NCI-H446 (cell line): ENCODE measurements at places on chromosomes 2 and 18.
A peak's percentile ranks its signal among the peaks of the same experiment; 100 is the strongest.

DNA sequence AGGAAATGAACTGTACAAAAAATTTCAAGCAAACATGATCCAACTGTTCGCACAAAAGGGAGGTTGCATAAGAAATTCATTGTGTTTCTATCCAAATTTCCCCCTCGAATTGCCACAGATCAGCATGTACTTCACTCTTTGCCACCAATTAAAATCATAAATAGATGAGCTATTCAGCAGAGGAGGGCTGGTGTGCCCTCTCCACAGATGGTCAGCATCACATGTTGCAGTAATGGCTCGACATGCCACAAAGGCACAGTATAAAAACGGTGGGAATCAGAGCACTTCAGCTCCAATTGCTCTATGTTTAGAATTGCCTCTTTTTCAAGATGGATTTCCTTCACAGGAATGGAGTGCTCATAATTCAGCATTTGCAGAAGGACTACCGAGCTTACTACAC lies at the start of gene G6PC2:
TSS of gene G6PC2 (plus strand) at position 289 of the 400 bp plus-strand sequence. CDS start at position 330, 41 bp downstream.
- peak; percentile 20 for DNase-seq

- DNase-seq: no peak
These were observed 204.0 kb downstream of the ARL4C start for GRCh38 chr2:234292962-234293243.

DNA sequence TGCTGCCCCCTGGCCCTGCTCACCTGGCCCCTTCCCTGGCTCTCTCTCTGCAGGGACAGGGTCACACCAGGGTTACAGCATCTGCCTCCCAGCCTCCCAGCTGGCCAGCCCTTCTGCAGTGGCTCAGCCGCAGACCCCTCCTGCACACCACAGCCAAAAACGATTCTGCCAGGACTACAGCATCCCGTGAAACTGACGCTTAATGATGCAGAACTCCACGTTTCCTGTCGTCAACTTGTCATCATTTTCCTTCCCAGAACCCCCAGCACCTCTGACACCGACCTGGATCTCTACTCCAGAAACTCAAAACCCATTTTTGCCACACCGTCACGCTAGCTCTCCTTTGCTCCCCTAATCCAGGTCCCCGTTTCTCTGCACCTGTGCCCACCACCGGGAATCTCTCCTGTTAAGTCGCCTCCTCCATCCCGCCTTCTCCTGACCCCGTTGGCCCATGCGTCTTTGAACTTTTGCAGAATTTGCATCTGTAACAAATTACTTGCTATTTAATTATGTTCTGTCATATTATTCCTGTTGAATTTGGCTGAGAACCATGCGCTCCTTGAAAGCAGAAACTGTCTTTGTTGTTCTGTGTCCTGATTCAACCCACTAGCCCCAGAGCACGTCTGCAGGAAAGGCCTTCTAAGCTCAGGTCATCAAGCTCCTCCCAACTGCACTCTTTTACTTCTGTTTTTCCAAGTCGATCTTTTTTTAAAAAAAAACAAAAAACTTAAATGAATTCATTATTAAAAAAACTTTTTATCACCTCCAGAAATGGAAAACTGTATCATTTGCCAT lies 173.2 kb upstream of the COPS8 start:
- no peak for DNase-seq

- DNase-seq: no peak
These were observed 50.8 kb downstream of the RTTN start for GRCh38 chr18:70154591-70155194.

- peak; percentile 73 for DNase-seq
These were observed at the start of gene CDK5R2 for GRCh38 chr2:218959141-218959731. Gene CDK5R2, plus strand, starts transcription at chr2:218959666. Its CDS starts 155 bp downstream, at chr2:218959821.

DNA sequence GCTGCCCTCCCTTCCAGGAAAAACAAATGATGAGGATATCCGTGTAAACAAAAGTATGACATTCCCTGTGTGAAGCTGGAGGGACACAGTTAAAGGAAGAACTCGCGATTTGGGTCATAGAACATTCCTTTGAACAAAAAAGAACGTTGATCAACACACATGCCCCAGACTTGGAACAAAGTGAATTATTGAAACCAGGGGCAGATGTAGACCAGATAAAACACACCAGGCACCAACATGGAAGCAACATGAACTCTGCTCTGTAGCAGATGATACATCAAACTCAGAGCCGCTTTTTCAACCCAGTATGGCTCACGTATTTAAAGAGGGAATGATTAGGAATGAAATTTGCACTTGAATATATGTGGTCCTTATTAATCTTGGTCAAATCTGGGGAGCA lies 206.5 kb downstream of the TMEM182 start:
- DNase-seq: no peak

GRCh38 chr2:147711031-147711430 lies 133.8 kb upstream of the ACVR2A start:
- no peak for DNase-seq

DNA sequence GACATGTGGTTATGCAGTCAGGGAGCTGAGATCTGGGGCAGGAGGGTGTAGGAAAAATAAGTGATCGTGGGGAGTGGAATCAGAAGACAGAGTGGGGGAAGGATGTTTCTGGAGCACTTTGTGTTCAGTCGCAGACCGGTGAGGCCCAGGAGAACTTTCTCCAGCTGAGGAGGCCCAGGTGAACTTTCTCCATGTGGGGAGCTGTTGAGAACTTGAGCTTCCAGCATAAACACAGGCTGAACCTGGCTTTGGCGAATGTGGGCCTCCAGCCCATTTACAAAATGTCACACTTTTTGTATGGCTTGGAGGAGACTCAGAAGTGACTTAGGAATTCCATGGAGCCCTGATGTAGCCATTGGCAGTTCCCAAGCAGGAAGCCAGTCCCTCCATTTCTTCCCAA lies 108.5 kb downstream of the VAPA start:
- no peak for DNase-seq

DNA sequence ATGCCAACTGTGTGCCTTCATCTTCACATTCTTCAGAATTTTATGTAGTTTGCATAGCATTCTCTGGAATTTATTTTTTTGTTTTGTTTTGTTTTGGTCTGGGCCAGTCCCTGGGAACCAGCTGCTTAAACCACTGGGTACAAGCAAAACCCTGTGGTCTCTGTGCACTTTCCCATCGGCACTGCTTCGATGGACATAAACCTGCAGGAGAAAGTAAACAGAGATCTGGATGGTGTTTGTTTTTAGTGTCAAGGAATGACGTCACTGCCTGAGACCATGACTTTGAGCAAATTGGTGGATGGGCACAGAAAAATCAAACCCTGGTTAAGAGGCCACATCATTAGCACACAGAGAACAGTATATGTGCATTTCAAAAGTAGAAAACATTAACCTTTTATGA lies 64.7 kb upstream of the RASGRP3 start:
- no peak for DNase-seq

- DNase-seq: peak; percentile 77
These were observed 34.4 kb downstream of the CENPO start for GRCh38 chr2:24827321-24828237.

GRCh38 chr18:42509750-42510415 lies 554.8 kb downstream of the PIK3C3 start:
- no peak for DNase-seq

GRCh38 chr2:200677721-200678532 lies 92.1 kb downstream of the AOX1 start:
- DNase-seq: no peak

GRCh38 chr2:44546459-44547127 lies 184.8 kb downstream of the CAMKMT start:
- DNase-seq: no peak

DNA sequence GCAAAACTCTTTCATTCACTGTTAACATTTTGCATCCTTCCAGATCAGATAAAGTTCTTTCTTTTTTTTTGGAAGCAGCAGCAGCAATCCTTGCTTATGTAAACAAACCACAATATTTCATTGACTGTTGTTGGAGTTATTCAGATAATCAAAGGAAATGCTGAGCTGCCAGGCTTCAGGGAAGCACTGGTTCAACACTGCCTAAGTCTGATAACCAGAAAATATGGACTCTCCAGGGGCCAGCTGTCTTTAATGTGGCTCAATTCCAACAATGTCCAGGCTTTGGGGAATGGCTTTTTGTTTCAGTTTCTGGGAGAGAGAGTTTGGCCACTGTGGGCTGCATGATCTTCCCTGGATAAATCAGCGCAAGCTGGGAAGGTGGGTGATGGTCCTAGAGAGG lies 354.3 kb downstream of the AKAIN1 start:
- DNase-seq: no peak
